ENCODE measurements at places on chromosomes 1 and 21.

- no peak for DNase-seq
Measured at GRCh38 chr1:221530791-221531190, 211.1 kb downstream of the DUSP10 start.

DNA sequence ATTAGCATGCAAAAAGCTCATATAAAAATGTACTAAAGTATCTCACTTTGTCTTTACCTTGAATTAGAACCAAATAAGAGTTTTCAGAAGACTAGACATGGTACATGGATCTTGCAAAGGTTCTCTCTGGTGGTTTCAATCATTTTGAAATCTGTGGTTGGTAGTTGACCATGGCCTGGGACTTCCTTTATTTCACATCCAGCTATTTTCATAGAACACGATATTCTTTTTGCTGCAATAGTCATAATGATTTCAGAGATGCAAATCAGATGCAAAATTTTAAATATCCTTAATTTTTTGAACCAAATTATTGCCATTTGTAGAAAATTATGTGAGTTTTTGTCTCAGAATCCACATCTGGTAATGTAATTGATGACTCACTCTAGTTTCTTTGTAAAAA is 375.1 kb upstream of the ZP4 start:
- no peak for DNase-seq

DNA sequence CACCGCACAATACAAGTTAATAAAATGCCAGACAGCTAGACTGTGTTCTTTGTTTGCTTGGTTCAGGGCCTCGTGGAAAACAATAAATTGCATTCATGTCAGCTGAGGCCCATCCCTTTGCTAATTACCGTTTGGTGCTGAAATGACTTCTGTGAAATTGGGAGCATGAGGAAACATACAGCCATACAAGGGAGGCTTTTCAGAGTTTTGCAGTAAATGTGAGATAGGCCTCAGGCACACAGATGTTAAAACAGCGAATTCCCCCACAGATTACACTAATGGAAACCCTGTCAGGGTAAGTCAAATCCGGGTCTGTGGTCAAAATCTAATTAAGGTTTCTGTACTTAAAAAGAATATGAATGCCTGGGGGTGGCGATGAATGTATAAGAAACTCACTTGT is 173.5 kb upstream of the LMO4 start:
- no peak for DNase-seq

- no peak for DNase-seq
Measured at GRCh38 chr1:158035976-158036583, 42.6 kb downstream of the KIRREL1 start.

DNA sequence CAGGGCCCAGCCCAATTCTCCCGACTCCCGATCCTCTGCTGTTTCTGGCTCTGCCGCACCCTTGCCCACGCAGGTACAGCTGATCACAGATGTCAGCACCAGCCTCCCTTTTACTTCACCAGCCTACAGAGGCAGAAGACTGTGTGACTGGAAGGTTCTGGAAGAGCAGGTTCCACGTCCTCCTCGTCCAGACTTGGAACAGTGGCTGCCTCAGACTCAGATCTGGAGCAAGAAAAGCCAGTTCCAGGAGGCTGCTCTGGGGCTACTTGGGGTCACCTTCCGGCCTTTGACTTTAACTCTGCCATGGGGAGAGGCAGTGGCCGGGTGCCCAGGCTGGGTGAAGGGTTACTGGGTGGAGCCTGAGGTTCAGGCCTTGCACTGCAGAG is 16.1 kb upstream of the KLHDC7A start:
- DNase-seq = no peak

- DNase-seq = no peak
Measured at GRCh38 chr21:44368711-44369446, 15.5 kb downstream of the TRPM2 start.

DNA sequence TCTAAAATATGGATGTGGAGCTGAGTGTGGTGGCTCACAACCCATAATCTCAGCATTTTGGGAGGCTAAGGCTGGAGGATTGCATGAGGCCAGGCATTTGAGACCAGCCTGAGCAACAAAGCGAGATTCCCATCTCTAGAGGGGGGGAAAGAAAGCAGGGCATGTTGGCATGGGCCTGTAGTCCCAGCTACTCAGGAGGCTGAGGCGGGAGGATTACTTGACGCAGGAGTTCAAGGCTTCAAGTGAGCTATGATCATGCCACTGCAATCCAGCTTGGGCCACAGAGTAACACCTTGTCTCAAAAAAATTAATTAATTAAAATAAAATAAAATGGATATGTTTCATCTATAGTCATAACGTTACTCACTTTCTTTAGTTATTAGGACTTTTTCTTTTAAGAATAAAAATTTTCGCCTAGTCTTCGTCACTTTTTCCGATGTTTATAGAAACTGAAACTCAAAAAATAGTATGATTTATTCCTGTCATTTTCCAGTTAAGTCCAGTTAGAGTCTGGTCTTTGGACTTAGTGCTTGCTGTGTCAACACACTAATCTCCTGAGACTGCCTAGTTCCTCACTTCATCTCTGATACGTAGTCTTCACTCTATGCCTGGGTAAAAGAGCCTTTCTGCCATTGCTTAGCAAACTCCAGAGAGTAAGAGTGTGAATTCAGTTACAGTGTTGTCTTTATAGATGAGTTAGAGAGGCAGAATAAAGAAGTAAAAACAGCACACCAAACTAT is 28.0 kb downstream of the IARS2 start:
- DNase-seq = no peak

GRCh38 chr1:201090541-201090940 is 21.7 kb downstream of the CACNA1S start:
- no peak for DNase-seq

- no peak for DNase-seq
Measured at GRCh38 chr1:235397733-235398132, 30.5 kb downstream of the TBCE start.

- no peak for DNase-seq
Measured at GRCh38 chr1:151972542-151973248, 21.0 kb downstream of the S100A10 start.
